ENCODE measurements at places on chromosomes 13 and 19.

- no peak for DNase-seq
Observed at GRCh38 chr13:66468656-66469055, 761.5 kb downstream of the PCDH9 start.

GRCh38 chr19:10712754-10713153, 5.1 kb upstream of the DNM2 start:
- DNase-seq = no peak

GRCh38 chr13:71056581-71056980, 810.4 kb downstream of the DACH1 start:
- no peak for DNase-seq

GRCh38 chr19:54480051-54480450, 7.0 kb upstream of the CDC42EP5 start:
- no peak for DNase-seq

DNA sequence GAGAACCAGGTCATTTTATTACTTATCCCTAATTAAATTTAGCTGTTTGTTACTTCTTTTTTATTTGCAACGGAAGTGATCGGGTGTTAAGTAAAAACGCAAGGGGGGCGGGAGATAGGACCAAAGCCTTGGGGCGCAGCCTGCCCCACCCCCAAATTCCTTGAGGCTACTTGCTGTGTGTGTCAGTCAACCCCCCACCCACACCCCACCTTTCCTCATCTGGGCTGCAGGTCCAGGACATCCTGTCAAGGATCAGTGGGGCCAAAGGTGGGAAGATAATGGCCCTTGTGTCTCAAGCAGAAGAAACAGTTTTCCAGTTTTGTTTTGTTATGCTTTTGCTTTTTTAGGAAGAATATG, 1.2 kb upstream of the FOXO1 start:
- DNase-seq = no peak

DNA sequence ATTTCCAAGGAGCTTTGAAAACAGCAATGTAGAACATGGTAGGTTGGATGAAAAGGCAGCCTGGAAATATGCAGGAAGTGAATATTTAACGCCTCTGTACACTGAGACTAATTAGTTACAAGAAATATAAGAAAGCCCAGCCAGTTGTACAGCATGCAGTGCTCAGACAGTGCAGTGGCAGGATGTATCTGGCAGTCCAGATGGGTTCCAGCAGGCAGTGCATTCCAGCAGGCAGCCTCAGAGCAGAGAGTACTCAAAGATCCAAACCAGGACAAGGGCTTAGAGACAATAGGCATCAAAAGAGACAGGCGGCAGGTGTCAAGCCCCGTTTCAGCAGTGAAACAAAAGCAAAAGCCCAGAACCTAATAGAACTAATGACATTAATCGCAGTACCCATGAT, 2776.3 kb downstream of the PCDH9 start:
- no peak for DNase-seq

DNA sequence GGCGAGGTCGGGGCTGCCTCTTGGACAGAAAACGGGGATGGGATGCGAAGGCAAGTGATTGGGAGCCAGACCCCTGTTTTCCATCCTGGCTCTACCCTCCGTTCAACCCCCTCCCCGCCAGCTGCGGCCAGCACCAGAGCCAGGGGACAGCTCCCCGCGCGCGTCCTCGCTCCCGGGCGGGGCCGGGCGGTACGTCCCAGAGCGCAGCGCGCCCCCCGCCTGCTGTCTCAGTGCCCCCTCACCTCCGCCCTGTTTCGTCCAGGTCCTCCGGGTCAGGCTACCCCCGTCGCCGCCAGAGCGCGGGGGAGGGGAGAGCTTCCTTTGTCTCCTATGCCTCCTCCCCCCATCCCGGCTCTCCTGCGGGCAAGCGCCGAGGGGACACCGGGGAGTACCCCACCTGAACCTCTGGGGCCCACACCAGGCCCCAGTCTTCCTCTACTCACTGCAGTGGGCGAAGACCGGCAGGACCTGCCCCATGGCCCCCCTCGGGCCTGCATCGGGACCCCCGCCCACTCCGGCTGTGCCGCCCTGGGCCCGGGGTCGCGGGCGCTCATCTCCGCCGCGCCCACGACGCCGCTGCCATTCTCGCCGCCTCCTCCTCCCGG, 396 bp downstream of the RTN2 start:
- DNase-seq = peak; percentile 55

GRCh38 chr19:14450168-14450874, 17.2 kb downstream of the PKN1 start:
- peak; percentile 62 for DNase-seq

GRCh38 chr19:49798574-49798973, 14.5 kb downstream of the FUZ start:
- DNase-seq = no peak

GRCh38 chr13:44107357-44108121, 227.8 kb downstream of the LACC1 start:
- DNase-seq = peak; percentile 49

- DNase-seq = no peak
Observed at GRCh38 chr13:52383366-52383765, 22.6 kb downstream of the THSD1 start.

- DNase-seq = no peak
Observed at GRCh38 chr13:42602906-42603305, 29.0 kb downstream of the TNFSF11 start.

DNA sequence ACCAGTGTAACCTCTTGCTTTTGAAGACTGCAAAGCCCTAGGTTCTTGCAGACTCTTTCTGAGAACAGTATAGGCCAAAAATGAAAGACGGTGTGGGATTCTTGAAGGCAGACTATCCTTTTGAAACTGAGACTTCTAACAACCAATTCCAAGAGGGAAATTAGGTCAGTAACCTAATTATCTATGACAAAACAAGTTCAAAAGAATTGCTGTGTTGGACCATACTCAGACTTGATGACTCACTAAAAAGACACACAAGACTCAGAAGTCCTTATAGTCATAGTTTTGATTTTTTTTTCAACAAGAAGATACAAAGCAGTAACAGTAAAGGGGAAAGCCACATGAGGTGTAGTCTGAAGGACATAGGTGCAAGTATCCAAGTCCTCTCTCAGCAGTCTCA, 624.0 kb upstream of the GPC6 start:
- DNase-seq = no peak

DNA sequence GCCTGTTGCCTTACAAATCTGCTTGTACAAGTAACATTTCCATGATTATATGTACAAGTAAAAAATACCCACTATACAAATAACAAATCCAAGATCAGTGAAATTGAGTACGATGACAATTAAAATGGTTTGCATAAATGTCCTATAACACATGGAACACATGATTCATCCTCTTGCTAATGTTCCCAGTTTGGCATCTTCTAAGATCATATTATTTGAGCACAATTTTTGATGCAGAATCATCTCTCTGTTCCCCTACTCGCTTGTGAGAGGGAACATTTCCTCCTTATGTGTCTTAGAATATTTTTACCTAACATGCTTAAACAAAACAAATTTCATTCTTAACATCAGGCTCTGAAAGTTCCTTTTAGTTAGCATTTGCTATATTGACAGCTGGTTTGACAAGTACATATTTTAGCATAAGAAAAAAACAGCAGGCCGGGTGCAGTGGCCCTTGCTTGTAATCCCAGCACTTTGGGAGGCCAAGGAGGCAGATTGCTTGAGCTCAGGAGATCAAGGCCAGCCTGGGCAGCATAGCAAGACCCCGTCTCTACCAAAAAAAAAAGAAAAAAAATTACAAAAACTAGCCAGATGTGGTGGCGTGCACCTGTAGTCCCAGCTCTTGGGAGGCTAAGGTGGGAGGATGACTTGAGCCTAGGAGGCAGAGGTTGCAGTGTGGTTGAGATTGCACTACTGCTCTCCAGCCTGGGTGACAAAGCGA, 14.2 kb downstream of the ZNF331 start:
- DNase-seq = no peak

- no peak for DNase-seq
Observed at GRCh38 chr19:47719047-47719859, 6.0 kb downstream of the EHD2 start.

DNA sequence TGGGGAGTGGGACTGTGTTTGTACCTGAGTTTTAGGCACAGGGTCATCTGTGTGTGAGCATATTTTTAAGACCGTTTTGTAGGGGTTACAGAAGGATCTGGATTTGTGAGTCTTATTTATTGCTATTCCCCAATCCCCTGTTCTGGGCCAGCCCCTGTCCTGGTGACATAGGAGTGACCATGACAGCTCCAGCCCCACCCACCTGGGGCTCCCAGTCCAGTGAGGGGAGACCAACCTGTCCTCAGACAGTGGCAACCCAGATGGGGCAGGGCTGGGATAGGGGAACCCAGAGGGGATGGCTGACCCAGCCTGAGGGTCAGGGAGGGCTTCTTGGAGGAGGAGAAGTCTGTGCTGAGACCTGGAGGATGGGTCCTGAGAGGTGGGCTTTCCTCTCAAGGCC, 10.7 kb downstream of the TMEM160 start:
- no peak for DNase-seq

DNA sequence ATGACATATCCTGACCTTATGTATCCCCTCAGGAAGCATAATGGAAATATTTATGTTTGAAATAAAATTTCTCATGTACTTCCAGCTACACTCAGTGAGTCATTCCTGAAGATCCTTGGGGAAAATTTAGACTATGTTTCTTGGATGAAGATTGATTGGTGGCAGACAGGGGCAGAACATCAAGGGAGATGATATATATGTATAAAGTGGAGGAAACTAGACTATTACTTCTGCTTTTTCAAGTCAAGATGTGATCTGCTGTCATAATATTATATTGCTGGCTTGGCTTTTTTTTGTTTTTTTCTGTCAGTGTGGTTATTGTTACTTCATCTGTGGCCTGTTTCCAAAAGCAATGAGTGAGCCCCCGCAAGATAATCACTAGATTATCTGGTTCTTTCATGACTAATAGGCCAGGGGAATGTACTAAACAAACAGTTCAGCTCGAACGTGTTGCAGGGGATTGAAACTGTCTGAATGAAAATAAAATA, 87.2 kb upstream of the TNFSF11 start:
- no peak for DNase-seq

- DNase-seq = no peak
Observed at GRCh38 chr13:20561741-20562140, 5.2 kb upstream of the IFT88 start.

- DNase-seq = no peak
Observed at GRCh38 chr19:3201072-3201700, 15.5 kb downstream of the NCLN start.

GRCh38 chr13:74930402-74931165, 551.4 kb downstream of the TBC1D4 start:
- no peak for DNase-seq

GRCh38 chr19:42278452-42279154, 9.6 kb downstream of the CIC start:
- DNase-seq = peak; percentile 34

- no peak for DNase-seq
Observed at GRCh38 chr19:18558202-18558555, 509 bp downstream of the KXD1 start.

GRCh38 chr19:9065457-9066014, 21.3 kb upstream of the OR1M1 start:
- DNase-seq = no peak

- no peak for DNase-seq
Observed at GRCh38 chr19:6473647-6474046, 7.9 kb downstream of the DENND1C start.

GRCh38 chr13:44406617-44407016, 33.0 kb downstream of the SERP2 start:
- no peak for DNase-seq

DNA sequence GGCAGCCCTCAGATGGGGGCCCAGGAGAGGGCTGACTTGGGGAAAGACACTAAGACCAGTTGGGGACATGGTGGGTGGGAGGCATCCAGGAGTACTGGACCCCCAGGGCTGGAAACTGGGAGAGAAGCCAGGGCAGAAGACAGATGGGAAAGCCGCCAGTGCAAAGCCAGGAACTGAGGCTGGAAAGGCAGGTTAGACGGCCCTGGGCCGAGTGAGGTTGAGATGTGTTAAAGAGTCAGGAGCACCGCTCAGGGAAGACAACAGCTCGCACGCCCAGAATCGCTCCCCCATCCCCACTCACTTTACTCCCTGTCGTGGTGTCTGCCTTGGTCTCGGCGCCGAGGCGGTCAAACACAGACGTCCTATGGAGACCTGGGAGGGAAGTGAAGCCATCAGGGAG, 24.5 kb downstream of the C19orf47 start:
- DNase-seq = no peak

- DNase-seq = no peak
Observed at GRCh38 chr19:19434483-19435045, 29.1 kb downstream of the GATAD2A start.

DNA sequence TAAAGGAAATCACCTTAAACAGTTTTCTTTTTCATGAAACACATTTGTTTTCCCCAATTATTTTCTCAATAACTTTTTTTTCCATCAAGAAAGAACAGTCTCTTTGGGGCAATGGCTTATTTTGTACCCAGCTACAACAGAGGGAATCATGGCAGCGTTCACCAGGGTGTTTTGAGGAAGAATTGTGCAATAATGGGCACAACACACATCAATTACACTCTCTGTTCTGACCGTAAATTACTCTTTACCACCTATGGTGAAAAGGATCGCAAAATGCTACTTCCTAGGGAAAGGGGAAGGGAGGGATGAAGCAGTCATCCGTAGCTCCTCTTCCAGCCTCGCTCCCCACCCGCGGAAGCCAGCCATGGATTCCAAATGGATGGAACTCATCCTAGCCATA, 38.6 kb downstream of the TMTC4 start:
- no peak for DNase-seq

GRCh38 chr19:35044317-35045117, 3.0 kb downstream of the HPN start:
- peak; percentile 70 for DNase-seq

DNA sequence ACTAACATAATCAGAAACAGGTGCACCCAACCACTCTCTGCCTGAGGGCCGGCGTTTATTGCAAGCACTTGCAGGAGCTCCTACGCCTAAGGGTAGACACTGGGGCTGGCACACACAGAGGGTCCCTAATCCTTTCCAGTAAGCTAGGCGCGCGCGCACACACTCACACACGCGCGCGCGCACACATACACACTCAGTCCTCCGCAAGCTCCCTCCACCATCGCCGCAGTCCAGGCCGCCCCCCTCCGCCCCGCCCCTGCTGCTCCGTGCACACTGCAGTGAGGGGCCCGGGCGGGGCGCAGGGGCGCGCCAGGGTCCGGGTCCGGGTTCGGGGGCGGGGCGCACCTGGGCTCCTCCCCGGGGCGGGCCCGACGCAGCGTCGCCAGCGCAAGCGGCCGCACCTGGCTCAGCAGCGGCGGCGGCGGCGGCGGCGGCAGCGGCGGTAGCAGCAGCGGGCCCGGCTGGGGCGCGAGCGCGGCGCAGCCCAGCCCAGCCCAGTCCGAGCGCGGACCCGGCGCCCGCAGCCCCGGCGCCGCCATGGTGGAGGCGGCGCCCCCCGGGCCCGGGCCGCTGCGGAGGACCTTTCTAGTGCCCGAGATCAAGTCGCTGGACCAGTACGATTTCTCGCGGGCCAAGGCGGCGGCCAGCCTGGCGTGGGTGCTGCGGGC, at the start of gene CAMSAP3:
Gene CAMSAP3 (plus strand): TSS at position 398 of the 668 bp plus-strand sequence. CDS start 140 bp downstream, at position 538.
- peak; percentile 70 for DNase-seq

- no peak for DNase-seq
Observed at GRCh38 chr19:38004186-38004520, 97.1 kb downstream of the SIPA1L3 start.

All from liver (tissue), 10 donors.